ENCODE measurements at places on chromosomes 11 and 22.

- peak; percentile 29 for DNase-seq
Observed at GRCh38 chr11:101860696-101861427, 53.9 kb upstream of the CEP126 start.

GRCh38 chr22:19962909-19963806 lies 21.5 kb upstream of the TXNRD2 start:
- no peak for DNase-seq

DNA sequence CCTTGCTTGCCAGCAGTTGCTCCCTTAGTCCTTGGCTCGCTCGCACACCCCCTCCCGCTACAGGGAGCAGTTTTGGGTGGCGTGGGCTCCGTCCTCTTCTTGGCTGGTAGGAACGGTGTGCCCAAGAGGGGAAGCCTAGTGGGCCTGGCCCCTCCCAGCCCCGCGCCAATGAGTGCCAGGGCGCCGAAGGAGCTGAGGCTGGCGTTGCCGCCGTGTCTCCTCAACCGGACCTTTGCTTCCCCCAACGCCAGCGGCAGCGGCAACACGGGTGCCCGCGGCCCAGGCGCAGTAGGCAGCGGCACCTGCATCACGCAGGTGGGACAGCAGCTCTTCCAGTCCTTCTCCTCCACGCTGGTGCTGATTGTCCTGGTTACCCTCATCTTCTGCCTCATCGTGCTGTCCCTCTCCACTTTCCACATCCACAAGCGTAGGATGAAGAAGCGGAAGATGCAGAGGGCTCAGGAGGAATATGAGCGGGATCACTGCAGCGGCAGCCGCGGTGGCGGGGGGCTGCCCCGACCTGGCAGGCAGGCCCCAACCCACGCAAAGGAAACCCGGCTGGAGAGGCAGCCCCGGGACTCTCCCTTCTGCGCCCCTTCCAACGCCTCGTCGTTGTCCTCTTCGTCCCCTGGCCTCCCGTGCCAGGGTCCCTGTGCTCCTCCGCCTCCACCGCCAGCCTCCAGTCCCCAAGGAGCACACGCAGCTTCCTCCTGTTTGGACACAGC lies 1.6 kb downstream of the C11orf87 start:
- no peak for DNase-seq

DNA sequence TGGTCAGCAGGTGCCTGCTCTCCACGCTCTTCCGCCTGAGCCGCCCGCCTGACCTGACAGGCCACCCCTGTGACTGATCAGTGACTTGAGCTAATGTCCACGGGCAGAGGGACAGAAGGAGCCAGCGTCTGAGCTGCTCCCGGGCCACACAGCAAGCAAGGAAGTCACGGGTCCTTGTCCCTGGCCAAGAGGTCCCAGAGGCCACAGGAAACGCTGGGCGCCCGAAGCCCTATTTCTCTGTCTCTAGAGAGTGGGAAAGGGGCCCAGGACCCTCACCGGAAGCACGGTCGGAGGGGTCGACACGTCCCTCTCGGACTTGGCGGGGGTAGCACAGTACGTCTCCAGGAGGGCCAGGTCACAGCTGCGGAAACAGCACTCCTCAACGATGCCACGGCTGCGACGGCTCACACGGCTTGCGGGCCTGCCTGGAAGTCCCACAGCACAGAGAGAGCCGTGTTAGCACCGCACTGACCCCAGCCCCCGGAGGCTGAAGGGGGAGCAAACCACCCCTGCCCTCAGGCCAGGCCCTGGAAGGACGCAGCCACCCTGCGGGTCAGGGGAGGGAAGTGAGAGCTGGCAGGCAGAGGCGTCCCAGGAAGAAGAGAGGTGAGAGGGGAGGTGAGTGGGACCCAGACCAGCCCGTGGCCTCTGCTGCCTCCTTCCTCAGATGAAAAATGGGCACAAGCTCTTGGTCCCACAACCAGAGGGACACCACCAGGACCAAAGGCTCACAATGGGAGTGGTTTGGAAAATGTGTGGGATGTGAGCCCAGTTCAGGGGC lies 5.8 kb downstream of the IGF2 start:
- DNase-seq = no peak

DNA sequence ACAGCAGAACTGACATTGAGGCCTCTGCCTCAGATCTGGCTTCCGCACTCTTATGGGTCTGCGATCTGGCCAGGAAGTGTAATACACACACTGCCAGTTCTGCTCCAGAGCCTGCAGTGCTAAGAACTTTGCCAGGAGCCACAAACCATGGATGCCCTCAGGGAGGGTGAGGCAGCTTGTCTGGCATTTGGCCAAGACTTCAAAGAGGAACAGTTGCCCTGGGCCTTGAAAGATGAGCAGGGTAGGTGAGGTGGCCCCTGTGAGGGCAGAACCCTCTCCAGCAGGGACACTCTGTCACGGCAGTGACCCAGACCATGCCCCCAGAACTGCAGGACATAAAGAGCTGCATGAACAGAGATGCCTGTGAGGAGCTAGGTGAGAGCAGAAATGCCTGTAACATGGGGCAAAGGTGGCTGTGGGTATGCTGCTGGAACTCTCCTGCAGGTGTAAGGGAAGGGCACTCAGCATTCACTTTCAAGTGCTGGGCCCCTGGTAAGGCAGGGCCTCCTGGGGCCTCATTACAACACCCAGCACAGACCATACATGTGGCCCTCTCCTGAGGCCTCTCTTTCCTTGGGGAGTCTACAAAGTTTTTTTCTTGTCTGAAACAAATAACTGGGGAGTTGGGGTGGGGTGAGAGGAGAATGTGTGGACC lies 47.3 kb downstream of the NEU3 start:
- peak; percentile 31 for DNase-seq

DNA sequence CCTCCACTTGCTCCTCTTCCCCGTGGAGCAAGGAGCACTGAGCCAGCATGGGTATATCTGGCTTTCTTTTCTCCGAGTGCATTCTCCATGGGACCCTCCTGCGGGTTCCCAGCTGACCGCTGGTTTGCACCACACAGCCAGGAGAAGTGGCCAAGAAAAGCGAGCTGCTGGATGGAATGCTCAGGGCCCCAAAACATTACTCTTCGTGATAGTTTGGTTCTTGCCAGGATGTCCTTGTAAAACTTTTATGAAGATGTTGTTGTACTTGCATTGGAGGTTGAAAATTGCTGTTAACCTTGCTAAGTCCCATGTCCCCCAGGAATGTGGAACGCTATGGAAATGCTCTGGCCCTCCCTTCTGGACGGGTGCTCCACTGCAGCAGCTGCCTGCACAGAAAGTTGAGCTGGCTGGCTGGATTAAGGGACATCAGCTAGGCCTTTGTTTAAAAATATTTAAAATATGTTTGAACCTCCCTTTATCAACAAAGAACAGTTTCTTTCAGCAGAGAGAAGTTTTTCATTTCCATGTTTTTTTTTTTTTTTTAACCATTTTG lies 68.7 kb downstream of the ZNRF3 start:
- peak; percentile 82 for DNase-seq

DNA sequence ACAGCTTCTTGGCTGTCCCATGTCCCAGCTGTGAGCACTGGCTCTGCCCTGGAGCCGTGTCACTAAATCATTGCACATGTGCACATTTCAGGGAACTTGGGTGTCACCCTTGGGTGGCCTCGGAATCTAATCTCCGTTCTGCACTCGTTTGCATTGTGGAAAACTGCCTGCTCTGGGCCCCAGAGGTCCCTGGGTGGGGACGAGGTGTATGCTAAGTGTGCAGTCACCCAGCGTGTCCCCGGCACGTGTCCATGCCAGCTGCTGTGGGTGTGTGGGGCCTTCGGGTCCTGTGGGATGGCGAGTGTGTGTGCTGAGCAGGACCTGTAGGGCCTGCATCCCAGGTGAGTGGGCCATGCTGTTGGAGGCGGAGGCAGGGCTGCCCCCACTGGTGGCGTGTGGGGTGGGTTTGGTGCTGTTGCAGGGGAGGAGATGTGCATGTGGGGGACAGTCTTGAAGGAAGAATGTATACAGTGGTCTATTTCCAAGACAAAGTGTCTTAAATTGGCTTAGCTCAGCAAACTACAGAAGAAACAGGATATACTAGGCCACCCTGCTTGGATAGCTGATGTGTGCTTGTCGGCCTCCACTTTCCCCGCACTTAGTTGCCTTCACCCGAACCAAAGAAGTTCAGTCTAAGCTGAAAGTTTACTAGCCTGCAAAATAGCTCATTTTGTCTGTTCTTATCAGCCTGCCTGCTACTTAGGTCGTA lies 14.6 kb downstream of the TANGO2 start:
- no peak for DNase-seq

DNA sequence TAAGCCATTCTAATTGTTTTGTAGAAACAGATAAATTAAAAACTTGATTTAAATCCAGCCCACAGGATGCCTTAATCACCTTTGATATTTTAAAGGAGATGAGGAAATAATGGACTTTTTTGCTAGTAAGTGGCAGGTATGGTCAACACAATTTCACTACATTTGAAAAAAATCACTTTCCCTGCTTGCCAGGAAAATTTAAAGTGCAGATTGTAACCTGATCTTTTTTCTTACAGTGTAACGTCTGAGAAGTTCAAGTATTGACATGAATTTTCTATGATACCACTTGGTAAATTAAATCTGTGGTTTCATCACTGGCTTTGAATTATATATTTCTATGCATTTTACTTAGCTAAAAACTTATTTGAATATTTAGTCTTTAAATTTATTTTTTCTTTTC lies 65.3 kb downstream of the ARHGEF12 start:
- no peak for DNase-seq

- DNase-seq = no peak
Observed at GRCh38 chr11:4065601-4066377, 28.8 kb upstream of the RRM1 start.

All from foreskin melanocyte (primary cell).